ENCODE measurements at places on chromosomes 12 and 14.

DNA sequence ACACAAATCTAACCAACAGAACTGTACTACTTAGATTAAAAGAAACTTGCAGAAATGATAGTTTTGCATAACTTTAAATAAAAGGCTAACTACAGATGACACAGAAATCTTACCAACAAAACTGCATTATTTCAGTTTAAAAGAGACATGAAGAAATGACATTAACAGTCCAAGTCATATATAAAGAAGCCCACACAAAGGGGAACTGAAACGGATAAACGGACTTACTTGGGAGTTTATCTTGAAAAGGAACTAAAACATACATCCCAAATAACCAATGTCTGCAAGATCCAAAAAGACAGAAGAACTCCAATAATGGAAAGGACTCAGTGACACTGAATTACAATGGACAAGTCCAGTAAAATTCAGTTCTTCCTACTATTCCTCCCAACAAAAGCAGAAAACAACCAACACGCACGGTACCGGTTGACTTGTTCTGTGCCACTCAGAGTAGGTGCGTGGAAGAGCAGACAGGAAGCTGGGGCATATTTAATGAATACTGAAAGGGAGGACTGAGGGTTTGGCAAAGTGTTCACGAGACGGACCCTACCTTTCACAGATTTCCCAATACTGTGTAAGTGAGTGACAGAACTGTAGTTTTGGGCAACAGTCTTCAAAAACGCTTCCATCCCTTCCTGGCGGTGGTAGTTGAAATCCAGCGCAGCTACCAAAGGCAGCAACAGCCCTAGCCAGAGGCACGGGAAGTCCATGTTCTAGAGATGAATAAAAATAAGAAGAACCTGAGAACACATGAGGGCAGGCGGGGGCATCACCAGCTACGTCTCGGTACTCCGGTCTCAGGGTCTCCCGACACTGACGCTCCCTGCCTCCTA lies 627 bp downstream of the CPM start:
- DNase-seq = no peak

DNA sequence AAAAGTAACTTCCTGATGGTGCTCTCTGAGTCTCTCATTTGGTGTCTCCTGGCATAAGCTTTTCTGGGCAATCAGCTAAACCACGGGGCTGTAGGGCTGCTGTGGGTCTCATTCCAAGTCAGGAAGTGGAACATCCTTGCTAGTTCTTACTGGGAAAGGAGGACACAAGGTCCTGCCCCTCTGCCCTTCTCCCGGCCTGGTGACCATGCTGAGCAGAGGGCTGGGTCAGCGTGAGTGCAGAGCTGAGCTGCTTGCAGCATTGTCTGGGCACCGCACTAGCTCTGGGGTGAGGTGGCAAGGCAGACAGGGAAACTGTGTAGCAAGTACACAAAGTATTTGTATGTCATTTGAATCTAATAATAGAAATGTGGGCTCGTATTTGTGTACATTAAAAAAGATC lies 45.0 kb upstream of the ASPG start:
- DNase-seq = no peak

DNA sequence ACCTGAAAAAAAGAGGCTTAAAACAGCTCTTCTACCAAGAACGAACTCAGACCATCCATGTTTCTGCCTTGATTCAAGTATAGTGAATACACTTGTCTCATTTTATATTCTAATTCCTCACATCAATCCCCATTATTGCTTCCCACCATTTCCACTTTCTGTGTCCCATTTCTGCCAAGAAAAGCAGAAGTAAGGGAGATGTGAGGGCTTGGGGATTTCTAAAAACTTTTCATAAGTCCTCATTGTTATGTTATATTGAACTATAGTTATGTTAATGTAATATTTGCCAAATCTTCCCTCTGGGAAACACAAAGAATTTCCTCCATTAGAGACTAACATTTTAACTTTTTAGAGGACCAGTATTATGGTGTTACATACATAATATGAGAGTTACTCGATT lies 48.2 kb upstream of the PSMA6 start:
- no peak for DNase-seq

DNA sequence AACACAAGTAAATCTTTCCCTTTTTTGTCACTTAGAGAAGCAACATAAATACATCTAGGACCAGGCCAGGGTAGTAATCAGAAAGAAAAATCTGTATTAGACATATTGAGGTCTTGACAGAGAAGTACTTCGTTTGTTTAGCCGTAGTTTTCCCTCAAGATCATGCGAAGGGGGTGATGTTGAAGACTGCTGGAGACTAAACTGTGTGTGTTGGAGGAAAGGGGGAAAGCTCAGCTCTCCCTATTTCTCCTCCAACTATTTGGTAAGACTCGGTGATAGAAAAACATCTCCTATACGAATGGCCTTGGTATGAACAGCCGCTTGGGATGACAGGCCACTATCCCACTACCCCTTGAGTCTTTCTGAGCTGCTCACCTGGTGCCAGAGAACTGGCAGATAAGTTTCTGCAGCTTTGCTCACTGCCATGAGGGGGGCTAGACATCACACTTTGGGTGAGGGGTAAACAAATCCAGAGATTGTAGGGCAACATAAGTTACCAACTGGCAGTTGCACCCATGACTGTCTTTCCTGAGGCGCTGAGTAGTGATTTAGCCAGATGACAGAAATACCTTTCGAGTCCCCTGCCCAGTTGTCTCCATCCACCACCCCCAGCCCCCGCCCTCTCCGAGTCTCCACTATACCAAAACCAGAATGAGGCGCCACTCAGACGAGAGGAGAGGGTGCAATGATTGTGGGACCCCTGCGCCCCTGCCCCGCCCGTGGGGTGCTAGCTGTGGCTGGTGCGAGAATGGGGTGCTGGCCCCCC lies 685 bp downstream of the VAMP1 start:
- DNase-seq = no peak

- no peak for DNase-seq
Measured at GRCh38 chr12:85369365-85370154, 89.5 kb downstream of the ALX1 start.

DNA sequence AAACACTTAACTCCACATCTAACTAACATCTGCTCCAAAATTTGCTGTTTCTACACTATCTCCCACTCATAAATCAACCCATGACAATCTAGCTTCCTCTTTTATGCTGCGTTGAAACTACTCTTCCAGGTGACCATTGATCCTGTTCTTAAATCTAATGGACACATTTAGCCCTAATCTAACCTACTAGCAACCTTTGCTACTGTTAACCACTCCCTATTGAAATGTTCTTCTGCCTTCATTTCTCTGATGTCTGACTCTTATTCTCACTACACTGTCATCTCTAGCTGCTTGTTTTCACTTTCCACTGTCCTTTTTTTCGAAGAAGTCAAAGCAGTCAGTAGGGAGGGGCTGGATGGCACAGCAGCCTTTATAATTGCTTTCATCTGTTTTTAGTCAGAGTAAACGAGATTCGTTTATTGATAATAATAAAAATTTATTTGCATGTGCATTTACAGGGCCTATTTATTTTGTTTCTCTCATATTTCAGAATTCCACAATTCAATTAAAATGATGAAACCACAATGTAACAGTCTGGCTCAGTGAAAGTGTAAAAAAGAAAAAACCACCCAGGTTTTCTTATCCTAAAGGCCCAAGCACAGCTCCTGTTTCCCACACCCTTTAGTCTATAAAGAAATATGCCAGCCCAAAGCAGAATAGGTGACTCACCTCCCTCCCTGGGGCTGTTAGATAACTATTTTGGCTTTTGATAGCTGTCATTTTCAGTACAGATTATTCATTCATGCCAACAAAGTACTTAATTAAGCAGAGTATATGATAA lies 44.9 kb downstream of the ATP2B1 start:
- no peak for DNase-seq

GRCh38 chr12:128033473-128033872 lies 233.5 kb upstream of the TMEM132C start:
- DNase-seq = no peak

- no peak for DNase-seq
Measured at GRCh38 chr14:72063761-72064282, 131.6 kb downstream of the RGS6 start.

- no peak for DNase-seq
Measured at GRCh38 chr14:58540749-58541632, 96.8 kb upstream of the DACT1 start.

- DNase-seq = no peak
Measured at GRCh38 chr12:89319606-89320005, 32.7 kb downstream of the DUSP6 start.

GRCh38 chr12:5593086-5593485 lies 161.2 kb downstream of the NTF3 start:
- no peak for DNase-seq

- no peak for DNase-seq
Measured at GRCh38 chr12:113819495-113819894, 146.6 kb downstream of the RBM19 start.

- no peak for DNase-seq
Measured at GRCh38 chr14:88496414-88496813, 58.4 kb downstream of the PTPN21 start.
